Stimulated activated CD4-positive, alpha-beta T cell treated with anti-CD3 and anti-CD28 coated beads, Interleukin-1b, Interleukin-23, amount 100 ng/mL, for 1 hour (primary cell): ENCODE measurements at places on chromosomes 3 and 15.

DNA sequence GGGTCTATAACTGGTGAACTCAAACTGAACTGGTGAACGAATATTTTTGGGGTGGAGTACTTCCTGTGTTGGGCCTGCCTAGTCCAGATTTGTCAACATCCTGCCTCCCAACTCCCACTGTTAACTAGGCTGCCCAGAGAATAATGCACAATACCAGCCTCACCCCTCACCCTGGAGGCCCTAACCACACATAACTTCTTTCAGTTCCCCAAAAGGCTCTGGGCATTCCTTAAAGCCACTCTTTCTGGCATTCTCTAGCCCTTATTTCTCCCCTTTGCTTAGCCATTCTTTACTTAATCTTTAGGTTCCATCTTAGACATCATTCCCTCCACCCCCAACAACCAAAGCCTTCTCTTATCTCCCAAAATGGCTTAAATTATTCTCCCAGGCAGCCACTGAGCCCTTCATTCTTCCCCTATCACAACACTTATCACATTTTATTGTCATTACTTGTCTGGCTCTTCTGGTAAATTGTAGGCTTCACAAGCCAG, 9.1 kb upstream of the SEC11A start:
- DNase-seq: no peak

DNA sequence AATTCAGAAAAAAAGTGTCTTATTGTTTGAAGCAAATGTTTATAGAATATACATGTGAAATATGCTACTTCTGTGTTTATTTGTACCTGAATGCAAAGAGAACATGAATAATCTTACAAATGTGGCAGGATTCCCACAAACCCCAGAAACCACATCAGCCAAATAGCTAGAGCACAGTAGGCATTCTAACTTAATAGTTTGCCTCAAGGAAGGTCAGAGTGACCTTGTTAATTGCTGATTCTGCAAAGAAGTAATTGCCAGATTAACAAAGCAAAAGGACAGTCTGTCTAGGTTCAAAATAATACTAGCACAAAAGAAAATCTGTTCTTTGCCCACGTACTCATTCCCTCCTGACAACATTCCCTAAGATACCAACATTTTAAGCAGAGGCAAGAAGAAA, 604.0 kb downstream of the PYDC2 start:
- DNase-seq: no peak

GRCh38 chr15:95450413-95450812, 880.1 kb upstream of the NR2F2 start:
- no peak for DNase-seq

DNA sequence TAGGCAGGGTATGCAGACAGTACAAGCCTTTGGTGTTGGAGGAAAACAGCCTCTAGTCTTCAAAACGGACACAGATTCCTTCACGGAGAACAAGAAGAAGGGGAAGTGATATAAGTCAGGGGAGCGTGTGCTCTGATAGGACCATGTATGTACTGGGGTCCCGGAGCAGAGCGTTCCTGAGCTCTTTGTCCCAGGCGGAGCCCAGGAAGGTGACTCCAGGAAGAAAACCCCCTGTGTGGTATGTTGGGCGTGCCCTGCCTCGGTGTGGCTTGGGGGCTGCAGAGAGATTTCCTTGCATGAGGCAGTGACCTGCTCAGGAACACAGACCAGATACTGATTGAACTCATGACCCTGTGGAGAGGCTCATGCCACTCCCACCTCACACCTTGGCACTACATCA, 21.7 kb downstream of the MELTF start:
- no peak for DNase-seq

DNA sequence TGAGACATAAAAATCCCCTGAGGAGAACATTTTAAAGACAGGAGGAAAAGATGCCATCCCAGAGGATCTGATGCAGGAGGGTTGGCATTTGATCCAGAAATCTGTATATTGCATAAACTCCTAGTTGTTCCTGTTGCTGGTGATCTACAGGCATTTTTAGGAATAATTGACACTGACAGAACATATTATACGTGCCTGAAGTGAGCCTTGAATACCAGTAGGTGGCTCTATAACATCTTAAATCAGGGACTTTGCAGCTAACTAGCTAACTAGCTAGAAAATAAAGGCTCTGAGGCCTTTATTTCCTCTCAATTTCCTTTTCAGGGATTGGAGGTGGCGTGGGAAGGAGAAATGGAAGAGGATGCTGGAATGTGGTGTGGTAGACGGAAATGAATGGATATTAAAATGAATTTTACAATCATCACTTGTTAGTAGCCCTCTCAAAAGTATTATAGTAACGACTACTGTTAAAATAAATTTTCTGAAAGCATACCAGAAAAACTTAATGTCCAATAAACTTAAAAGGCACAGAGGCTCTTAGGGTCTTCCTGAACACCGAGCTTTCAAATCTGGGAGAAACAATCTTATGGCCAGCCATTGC, 73.8 kb upstream of the ZBED2 start:
- no peak for DNase-seq

GRCh38 chr15:65782096-65782495, 10.0 kb downstream of the DENND4A start:
- DNase-seq: no peak

GRCh38 chr3:62602129-62602770, 228.9 kb upstream of the FEZF2 start:
- DNase-seq: no peak

DNA sequence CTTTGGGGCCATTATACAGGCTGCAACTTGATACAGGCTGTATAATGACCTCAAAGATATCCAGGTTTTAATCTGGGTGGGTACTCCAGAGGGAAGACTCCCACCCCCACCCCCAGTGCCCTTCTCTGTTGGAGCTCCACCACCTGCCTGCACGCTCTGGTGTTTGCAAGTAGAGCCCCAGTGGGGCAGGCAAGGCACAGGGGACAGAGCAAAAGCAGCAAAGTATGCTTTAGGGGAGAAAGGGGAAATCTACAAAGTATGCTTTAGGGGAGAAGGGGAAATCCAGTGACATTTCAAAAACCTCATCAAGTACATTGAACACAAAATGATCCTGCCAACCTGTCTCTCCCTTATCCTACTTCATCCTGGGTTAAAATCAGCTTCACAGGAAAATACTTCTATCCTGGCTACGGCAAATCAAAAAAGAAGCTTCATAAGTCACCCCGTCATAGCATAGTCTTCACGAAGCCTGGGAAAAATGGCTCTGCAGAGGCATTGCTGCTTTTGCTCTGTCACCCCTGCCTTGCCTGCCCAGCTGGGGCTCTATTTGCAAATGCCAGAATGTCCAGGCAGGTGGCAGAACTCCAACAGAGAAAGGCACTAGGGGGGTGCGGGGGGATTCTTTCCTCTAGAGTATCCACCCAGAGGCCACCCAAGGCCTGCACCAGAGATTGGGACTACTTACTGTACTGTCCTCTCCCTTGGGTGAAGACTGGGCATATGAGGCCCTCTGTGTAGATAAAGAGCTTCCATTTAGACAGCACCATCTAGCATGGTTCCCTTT, 60.9 kb upstream of the ATP11B start:
- no peak for DNase-seq

GRCh38 chr15:39462691-39463090, 118.2 kb upstream of the THBS1 start:
- no peak for DNase-seq

GRCh38 chr15:63915873-63916771, 82.4 kb upstream of the HERC1 start:
- no peak for DNase-seq

- no peak for DNase-seq
These were observed 181.4 kb downstream of the TBL1XR1 start for GRCh38 chr3:177015881-177016280.

- DNase-seq: no peak
These were observed 75.8 kb downstream of the DNAJB8 start for GRCh38 chr3:128390867-128391266.

- DNase-seq: no peak
These were observed 31.0 kb upstream of the RBM5 start for GRCh38 chr3:50057756-50058155.

DNA sequence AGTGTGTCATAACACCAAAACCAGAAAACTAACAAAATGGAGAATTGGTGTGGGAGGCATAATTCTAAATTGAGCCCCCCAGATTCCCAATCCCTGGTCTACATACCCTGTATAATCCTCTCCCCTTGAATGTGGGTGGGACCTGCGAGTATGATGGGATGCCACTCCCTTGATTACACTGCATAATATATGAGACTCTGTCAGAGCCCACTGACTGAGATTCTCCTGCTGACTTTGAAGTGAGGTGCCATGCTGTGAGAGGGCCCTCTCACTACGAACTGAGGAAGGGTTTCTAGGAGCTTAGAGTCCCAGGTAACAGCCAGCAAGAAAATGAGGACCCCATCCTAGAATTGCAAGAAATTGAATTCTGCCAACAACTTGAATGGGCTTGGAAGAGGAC, 49.5 kb downstream of the GPR176 start:
- DNase-seq: no peak

- no peak for DNase-seq
These were observed 565.2 kb downstream of the ROBO1 start for GRCh38 chr3:79202471-79203143.

DNA sequence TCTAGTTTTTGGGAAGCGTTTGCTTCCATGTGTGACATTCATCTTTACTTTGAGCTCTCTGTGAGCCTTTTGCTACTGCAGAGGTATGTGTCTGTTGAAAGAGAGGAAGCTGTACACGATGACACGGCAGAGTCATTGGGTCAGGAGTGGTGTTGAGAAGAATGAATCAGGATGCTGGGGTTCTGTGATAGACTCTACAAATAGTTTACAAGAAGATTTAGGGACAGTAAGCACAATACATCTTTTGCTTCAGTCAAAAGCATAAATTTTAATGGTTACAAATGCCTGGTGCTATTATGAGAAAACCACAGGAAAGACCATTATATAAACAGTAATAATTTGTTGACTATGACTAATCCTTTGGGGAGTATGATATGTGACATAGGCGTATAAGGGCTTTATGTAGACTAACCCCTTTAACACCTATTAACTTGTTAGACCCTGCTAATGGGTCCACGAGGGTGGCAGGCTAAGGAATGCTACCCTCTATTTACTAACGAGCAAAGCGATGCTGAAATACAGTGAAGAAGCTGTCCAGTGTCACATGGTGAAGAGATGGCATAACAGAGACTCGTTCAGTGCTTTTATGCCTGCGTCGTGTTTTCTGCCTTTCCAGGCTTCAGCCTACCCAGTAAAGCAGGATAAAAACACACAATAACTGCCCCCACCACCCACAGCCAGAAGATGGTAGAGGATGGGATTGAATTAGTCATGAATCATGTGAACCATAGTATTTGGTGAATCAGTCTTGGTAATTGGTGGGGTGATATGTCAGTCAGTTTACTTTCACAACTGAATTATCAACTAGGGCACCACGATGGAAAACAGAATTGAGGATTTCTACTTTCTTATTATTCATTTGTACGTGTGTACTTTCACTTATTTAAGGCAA, 118.8 kb downstream of the LPP start:
- DNase-seq: no peak

DNA sequence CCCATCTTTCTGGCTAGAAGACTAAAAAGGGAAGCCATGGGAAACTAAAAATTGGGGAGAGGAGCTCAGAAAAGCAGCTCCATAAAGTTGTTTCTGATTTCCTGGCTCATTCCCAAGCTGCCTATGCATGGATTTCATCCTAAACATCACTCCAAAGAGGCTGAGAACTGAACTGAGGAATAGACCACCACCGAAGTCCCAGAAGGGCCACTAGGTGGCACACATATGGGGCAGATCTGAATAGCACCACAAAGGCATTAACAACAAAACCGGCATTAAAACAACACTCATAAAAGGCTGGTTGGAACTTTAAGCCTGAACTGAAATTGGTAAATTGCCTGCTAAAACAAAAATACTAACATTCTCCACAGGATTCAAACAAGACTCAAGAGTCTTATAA, 106.3 kb downstream of the PLD1 start:
- DNase-seq: no peak

GRCh38 chr15:89178307-89178977, 42.9 kb downstream of the RLBP1 start:
- no peak for DNase-seq

DNA sequence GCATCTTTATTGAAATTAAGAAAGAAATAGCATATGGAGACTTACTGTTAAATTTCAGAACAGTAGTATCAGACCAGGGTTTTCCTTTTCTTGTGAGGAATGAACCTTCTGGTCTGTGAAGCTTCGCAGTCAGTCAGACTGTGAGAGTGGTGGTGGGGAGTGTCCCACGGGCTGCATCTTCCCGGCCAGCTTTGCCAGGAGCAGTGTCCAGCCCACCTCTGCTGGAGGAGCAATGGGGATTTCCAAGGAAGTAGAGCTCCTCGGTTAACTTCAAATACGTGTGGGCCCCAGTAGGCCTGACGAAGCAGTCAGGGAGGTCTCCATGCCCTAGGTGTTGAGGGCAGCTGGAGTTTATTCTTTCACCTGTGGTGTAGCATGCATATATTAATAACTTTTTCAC, 40.9 kb upstream of the FBXL22 start:
- no peak for DNase-seq

DNA sequence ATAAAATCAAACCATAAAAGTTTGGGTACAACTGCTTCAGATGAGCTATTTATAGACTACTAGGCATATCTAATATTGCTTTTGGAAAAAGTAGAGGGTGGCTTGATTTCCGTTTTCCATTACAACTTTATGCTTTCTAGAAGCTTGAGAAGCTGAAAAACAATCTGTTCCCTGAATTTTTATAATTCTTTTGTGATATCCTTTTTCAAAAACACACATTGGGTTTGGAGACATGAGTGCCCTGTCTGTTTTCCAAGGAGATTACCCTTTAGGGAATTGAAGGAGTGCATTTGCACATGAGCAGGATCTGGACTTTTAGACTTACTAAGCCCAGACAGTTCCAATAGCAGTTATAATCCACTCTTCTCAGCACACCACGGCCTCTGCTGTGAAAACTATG, 49.5 kb upstream of the FILIP1L start:
- DNase-seq: no peak

DNA sequence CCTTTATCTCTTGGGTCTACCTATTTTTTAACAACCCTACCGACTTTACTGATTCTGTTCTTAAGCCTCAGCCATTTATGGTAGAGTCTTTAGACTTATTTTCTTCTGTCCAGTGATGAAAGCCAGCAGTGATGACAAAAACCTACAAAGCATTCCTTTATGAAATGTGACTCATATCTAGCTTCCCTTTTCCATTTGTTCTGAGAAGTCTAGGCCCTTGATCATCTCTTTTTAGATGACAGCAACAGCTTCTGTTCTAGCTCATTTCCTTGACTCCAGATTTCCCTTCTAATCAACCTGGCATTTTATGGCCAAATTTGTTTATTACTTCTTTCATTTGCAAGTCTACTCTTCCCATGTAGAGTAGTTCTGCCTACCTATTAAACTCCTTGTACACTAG, 36.1 kb downstream of the CFAP44 start:
- no peak for DNase-seq

GRCh38 chr3:132659000-132659364, 627 bp downstream of the ACAD11 start:
- no peak for DNase-seq

GRCh38 chr3:39251576-39251975, 28.3 kb downstream of the CX3CR1 start:
- no peak for DNase-seq

- no peak for DNase-seq
These were observed 29.2 kb upstream of the CNTN3 start for GRCh38 chr3:74643636-74644035.
